NCI-H2171 treated with DMSO at 0.1 percent for 48 hours (cell line): ENCODE measurements at places on chromosomes 12 and 14.

DNA sequence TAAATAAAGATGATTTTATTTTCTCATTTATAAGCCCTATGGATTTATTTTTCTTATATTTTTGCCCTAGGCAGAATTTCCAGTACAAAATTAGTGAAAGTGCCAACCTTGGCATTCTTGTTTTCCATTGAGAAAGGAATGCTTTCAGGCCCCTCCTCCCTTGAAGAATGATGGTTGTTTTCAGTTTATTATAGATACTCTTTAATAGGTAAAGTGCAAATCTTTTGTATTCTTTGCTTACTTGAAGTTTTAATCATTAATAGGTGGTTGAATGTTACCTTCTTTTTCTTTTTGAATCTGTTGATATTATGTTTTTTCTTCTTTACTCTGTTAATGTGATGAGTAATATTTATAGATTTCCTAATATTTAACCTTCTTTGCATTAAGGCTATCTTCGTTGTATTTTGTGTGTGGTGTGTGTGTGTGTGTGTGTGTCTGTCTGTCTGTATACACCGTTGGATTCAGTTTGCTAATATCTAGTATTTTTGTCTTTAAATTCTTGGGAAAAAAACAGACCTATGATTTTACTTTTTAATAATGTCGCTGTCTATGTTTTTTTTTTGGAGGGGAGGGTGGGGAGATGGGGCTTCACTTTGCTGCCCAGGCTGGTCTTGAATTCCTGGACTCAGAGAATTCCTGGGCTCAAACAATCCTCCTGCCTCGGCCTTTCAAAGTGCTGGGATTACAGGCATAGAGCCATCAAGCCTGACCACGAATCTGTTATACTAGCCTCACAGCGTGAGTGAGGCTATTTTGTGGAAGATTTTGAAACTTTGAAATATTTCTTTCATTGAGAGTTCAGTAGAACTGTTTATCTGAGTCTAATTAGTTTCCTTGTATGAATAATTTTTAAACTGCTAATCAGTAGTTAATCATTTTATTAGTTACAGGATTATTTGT is 13.5 kb downstream of the SRGAP1 start:
- no peak for DNase-seq

DNA sequence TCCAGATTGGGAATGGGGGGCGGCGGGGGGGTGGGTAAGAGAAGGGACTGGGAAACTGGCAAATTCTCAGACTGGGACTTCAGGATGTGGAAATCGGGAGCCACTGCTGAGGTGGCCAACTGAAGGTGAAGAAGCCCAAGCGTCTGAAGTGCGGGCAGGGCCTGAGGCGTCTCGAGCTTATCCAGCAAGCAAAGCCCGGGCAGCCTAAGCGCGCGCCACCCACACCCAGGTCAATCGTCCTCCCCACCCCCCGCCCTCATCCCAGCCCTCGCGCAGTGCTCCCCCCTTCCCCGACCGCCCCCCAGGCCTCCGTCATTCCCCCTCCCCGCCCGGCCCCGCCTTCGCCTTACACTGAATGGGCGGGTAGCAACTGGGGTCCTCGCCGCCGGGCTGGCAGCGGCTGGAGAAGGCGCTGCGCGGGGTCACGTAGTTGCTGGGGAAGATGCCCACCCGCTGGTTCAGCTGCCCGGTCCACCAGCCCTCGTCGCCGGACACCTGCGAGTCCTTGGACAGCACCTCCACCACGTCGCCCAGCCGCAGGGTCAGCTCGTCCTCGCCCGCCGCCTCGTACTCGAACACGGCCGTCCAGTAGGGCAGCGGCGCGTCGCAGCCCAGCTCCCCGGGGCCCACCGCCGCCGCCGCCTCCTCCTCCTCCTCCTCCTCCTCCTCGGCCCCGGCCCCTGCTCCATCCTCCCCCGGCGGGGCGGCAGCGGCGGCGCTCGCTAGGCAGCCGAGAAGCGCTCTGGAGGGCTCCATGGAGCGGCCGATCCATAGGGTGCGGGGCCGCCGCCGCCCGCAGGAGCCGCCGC is 693 bp downstream of the MAP3K9 start:
- peak; percentile 48 for DNase-seq

GRCh38 chr12:117680312-117680711 is 288.5 kb downstream of the KSR2 start:
- no peak for DNase-seq

GRCh38 chr12:47758834-47759690 is at the start of gene RAPGEF3:
TSS of gene RAPGEF3 (minus strand) at chr12:47758880. CDS start at chr12:47758556, 324 bp downstream.
- DNase-seq, result peak; percentile 47

DNA sequence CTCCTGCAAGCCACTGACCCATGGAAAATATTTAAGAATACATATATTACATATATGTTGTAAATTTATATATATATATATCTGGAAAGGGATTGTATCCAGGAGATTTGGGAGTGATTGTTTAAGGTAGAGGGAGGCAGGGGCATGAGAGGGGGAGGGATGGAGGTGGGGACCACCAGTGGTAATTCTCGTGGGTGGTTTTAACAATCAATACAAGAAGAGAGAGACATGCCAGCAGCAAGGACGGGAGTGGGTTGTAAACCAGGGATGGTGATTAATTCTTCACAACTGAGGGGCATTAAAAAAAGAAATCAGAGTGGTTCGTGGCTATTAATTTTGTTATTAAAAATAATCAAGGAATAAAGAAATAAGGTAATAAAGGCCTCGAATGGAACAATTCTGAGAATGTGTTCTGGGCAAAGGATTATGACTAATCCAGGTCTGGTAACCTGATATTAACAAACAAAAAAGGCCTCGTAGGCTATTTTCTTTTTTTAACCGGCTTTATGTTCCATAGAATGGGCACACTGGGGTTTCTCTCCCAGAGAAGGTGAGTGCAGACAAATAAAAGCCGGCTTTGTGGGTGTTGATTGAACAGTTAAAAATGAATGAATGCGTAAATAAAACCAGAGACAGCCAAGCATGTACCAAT is 8.3 kb upstream of the RTL1 start:
- DNase-seq, result no peak

DNA sequence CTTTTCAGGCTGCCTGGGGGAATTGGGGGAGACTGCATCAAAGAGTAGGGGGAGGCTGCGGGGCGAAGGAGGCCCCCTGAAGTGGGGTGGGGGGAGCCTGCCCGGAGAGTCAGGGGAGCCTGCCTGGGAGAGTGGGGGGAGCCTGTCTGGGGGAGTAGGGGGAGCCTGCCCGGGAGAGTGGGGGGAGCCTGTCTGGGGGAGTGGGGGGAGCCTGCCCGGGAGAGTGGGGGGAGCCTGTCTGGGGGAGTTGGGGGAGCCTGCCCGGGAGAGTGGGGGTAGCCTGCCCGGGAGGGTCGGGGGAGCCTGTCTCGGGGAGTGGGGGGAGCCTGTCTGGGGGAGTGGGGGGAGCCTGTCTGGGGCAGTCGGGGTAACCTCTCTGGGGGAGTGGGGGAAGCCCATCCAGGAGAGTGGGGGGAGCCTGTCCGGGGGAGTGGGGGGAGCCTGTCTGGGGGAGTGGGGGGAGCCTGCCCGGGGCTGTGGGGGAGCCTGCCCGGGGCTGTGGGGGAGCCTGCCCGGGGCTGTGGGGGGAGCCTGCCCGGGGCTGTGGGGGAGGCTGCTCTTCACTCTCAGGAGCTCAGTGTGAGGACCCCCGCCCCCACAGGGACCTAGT is 6.5 kb upstream of the DEGS2 start:
- DNase-seq, result no peak

- no peak for DNase-seq
Observed at GRCh38 chr12:7666595-7666994, 887 bp upstream of the APOBEC1 start.

GRCh38 chr12:46831335-46832129 is 5.7 kb upstream of the SLC38A4 start:
- DNase-seq, result no peak

DNA sequence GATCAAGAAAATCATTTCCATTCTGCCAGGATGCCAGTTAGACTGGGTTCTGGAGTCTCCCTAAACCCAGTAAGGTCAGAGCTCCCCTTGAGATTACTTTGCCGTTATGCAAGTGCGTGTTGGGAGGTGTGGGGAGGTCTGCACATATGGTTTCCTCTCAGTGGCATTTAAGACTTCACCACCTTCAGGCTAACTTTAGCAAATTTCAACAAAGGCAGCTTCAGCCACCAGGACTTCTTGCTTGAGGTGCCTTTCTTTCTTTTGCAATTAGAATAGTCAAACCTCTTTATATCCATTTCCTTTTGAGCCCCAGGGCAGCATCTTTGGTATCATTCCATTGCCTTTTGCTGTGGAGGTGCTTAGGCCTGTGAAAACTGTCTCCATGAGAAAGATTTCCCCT is 117.2 kb upstream of the CCND2 start:
- no peak for DNase-seq

DNA sequence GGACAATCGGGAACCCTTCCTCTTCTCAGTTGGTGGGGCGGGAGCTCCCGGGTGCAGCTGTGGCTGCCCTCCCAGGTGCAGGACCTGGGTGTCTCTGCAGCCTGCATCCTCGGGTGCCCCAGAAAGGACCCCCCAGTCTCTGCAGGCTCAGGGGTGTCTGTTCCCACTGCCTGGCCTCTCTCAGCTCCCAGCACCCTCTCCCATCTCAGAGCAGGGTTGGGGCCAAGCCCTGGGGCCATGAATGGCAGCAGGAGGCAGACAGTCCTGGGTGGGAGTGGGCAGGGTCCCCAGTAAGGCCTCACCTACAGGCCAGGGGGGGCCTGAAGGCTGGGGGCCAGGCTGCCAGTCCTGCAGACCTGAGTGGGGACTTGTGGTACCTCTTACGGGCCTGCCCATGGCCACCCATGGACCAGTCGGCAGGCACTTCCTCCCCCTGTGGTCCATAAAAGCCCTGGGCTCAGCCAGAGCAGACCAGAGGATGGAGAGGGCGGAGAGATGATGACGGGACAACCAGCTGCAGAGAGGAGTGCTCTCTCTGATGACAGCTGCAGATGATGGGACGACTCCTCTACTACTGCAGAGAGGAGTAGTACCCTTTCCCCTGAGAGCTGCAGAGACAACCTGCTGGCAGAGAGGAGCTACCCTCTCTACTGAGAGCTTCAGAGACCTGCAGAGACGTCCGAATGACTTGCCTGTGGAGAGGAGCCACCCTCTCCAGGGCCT is 26.6 kb downstream of the TCHP start:
- DNase-seq, result no peak

- DNase-seq, result no peak
Observed at GRCh38 chr12:65500091-65500900, 221.8 kb downstream of the MSRB3 start.

DNA sequence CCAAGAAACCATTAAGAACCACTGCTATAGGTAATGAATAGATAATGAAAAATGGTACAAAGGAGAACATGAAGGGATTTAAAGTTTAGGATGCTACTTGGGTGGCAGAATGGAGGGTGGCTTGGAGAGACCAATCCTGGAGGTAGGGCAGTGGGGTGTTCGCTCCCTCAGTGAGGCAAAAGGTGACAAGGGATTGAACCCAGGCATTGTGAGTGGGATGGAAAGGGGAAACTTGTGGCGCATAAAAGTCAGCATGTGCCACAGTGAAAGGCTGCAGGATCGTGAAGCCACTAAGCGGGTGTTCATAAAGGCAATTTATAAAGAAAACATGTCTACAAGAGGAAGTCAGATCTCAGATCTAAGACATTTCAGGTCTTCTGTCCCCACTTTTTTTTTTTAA is 76.7 kb upstream of the SLC38A2 start:
- DNase-seq, result no peak

- no peak for DNase-seq
Observed at GRCh38 chr12:87756111-87756510, 273.1 kb downstream of the C12orf50 start.

DNA sequence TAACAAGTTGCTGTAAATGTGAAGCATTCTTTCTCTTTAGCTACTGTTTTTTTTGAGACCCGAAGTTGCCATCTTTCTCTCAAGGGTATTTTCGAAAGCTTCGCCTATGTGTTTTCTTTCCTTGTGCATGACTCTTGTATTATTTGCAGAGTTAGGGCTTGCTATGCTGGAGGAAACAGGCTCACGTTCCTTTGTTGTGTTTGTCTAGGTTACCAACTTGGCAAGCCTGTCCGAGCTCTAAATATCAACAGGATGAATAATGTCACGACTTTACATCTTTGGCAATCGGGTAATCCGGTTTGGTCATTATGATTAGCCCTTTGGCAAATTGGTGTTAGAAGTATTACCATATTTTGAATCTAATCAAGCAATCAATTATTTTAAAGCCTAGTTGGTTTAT is 15.9 kb upstream of the ATP6V0A2 start:
- no peak for DNase-seq

- no peak for DNase-seq
Observed at GRCh38 chr14:35391388-35391710, 13.2 kb downstream of the NFKBIA start.

- no peak for DNase-seq
Observed at GRCh38 chr12:99722690-99723486, 75.3 kb downstream of the GARIN6 start.

DNA sequence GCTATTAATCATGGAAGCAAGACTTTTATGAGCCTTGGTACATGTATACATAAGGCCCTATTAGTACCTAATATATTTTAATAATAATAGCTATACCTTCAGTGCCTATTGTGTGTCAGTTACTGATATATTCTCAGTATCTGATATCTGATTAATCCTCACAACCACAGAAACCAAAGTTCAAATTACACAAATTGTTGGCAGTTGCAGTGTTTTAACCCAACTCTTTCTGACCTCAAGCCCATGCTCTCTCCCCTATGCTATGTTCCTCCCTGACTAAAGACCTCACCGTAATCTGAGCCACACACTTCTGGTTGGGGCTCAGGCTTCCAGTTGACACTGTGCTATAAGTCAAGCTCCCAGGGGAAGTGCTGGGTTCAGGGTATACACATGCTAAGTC is 214.4 kb downstream of the SPTSSA start:
- DNase-seq, result peak; percentile 38

- no peak for DNase-seq
Observed at GRCh38 chr14:106564058-106564643, 1037.8 kb downstream of the TMEM121 start.

DNA sequence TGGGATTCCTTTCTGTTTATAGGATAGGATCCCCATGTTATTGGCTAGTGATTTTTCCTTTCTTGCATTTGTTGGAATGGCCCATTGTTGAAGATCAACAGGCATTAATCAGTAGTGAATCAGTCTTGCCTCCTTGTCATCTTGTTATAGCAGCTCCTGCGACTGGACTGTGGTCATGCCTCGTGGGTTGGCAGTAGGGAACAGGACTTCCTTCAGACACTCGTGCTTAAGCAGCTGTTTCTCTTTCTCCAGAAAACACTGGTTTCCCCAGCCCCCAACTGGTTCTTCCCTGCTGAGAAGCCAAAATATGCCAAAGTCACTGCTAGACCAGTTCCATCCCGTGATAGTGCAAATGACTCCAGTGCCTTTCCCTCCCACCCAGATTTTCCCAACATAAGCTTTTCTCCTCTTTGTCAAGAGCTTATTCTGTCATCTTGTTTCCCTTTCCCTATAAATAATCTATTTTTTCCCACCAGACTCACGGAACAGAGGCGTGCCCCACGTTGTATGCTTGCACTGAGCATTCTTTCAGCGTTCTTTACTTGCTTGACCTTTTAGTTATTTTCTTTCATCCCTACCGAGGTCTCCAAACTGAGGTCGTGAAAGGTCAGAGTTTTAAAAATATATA is 83.5 kb downstream of the SAMD4A start:
- DNase-seq, result no peak

- no peak for DNase-seq
Observed at GRCh38 chr14:22801716-22802115, 13.5 kb downstream of the SLC7A7 start.

GRCh38 chr12:28770322-28770721 is 378.8 kb upstream of the FAR2 start:
- no peak for DNase-seq
